ENCODE measurements at places on chromosomes 6 and 20.
A peak's percentile ranks its signal among the peaks of the same experiment; 100 is the strongest.

GRCh38 chr20:11018668-11019170, 344.9 kb upstream of the JAG1 start:
- no peak for DNase-seq

GRCh38 chr20:48724891-48725554, 102.8 kb downstream of the PREX1 start:
- no peak for DNase-seq

DNA sequence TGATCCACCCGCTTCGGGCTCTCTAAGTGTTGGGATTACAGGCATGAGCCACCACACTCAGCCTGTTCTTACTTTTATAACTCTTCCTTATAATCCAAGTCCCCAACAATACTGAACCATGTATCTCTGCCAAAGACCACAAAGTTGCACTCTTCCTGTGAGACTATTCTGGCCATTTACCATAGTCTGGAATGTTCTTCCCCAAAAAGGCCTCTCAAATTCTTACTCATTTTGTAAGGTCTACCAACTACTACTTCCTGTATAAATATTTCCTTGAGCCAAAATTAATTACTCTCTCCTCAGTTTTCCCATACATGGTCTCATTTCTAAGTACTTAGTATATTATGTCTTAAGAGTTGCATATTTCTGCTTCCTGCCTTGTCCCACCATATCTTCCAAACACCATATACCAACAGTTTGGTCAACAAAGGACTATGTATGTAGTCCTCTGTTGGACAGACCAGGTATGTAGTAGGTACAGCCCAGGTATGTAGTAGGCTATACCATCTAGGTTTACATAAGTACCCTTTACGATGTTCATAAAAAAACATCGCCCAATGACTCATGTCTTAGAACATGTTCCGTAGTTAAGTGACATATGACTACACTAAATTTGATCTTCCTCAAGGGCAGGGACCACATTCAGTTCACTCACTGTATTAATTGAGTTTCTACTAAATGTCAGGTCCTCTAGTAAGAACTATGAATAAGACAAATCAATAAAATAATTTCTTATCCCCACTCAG, 22.0 kb downstream of the RANBP9 start:
- DNase-seq: no peak

GRCh38 chr6:131811500-131811899, 3.7 kb downstream of the ENPP1 start:
- DNase-seq: no peak

DNA sequence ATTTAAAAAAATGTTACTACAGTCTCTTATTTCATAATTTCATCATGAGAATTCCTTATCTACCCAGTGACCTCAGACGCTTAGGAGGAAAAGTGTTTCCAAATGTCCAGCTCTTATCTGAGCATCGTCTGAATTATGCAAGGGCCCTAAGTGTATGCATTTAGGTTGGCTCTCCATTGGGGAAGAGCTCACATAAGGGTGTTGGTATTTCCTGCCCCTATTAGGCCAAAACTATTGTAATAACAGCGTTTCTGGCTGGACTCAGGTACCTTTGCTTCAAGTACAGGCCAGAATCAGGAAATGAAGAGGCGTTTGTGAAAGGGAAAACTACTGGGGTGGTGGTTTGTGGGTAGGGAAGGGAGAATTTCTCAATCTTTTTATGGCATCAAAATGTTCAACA, 40.4 kb upstream of the SGK1 start:
- DNase-seq: peak; percentile 30

DNA sequence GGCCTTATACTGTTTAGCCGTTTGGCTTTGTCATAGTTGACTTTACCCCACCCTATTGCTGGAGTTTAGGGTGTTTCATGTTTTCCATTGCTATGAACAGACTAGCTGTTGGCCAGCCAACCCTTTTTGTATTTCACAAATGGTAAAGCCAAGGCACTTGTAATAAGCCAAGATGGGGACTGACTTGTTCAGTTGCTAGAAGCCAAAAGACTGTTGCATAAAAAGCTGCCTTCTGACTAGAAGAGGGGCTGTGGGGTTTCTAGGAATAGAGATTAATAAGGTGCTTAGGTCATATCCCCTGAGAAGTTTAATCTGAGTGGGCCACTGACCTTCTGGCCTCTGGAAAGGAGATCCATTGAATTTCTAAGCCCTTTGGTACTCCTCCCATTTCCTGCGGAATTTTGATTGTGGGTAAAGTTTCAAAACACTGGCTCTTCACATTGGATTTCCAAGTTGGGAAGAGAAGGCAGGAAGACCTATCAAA, 211.1 kb downstream of the PLCB4 start:
- no peak for DNase-seq

DNA sequence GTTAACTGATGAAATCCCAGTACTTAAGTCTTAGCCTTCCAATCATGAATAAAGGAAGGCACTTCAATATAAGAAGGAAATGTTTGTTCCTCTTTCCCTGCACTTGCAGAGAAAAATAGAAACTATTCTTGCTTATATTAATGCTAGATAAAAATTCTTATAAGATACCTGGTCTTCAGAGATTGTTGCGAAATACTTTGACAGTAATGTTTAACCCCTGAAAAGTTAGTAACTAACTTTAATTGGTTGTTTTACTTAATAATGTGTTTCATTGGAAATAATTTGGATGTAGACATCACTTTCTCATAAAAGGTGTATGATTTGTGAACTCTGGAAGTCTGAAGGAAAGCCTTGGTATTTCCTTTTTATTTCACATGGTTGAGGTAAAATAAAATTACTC, 294.2 kb upstream of the SYNCRIP start:
- DNase-seq: no peak

Measured in GF-D8 (cell line).